ENCODE measurements at places on chromosomes 13 and 19. TPM values are rescaled to one million over a fixed set of nuclear protein-coding genes. Genes with fewer than 3 reads are reported as not detected.

TMEM238 gene
- total RNA-seq: 25.3 TPM

GRCh38 chr13:46137627-46138317 is 32.9 kb upstream of the CPB2 start:
- no peak for DNase-seq

DNA sequence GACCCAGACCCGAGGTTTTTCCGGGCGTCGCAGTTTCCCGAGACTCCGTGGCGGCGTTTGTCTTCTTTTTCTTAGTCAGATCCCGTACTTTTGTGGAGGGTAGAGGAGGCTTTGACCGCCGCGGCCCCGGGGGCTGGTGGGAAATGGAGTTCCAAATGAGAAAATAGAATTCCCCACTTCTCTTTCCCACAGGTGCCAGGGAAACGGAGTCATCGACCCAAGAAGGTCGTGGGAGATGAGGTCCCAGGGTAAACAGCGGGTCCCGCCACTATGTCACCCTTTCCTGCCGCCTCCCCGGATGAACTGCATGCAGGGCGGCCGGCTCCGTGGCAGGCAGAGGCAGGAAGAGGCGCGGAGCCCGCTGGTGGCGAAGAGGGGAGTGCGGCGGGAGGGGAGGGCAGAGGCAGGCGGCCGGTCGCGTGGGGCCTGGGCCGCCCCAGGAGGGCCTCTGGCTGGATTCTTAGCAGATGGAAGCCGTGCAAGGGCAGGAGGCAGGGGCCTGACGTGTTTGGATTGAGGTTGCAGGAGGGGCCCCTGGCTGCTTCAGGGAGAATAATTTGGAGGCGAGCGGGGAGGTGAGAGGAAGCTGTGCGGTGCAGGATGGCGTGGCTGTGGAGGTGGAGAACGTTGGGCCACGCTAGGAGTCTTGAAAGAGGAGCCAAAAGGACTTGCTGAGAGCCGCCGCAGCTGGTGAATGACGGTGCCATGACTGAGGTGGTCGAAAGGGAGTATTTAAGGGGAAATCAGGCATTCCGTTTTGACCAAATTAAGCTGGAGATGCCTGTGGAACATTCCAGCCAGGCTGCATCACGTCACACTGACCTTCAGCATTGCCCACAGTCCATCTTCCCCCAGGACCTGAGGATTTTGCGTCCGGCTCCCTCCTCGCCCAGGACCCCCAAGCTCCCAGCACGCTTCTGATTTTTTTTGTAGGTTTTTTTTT is 11.7 kb downstream of the CYTH2 start:
- peak; percentile 38 for DNase-seq

GRCh38 chr13:50229960-50230661 is 214.9 kb downstream of the KCNRG start:
- peak; percentile 60 for DNase-seq

DNA sequence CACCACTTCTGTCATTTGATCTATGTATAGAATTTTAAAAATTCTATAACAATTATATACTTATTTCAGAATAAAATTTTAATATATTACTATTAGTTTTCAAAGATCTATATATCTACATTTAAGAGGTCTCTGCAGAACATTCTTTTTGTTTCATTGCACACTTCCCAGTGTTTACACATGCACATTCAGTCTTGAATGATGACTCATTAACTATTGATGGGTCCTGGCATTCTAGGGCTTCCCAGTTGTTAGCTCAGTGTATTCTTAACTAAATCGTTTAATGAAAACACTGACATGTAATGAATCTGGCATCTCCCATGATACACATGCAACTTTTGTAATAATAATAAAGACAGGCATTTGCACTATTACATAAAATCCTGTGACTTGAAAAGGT is 324.6 kb downstream of the KLF12 start:
- DNase-seq: no peak

DNA sequence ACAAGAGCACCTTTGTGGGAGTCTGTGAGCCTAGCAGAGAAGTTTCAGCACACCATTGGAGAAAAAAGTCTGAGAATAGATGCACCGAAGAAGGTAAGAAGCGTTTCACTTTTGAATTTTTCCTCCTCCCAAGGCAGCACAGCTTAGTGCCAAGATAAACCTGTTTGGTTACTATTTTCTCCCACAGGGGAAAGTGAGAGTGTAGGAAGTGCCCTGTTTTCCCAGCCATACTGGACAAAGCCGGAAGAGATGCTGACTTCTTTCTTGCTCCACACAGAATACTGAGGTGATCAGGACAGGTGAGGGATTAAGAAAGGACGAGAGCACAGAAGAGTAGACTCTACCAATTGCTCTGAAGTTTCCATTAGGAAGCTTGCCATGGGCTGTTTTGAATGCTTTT is 1011.0 kb upstream of the MIR17HG start:
- no peak for DNase-seq

GRCh38 chr19:49913720-49914119 is 15.3 kb upstream of the ATF5 start:
- DNase-seq: no peak

IL12RB1 gene
- total RNA-seq: 5.4 TPM

DNA sequence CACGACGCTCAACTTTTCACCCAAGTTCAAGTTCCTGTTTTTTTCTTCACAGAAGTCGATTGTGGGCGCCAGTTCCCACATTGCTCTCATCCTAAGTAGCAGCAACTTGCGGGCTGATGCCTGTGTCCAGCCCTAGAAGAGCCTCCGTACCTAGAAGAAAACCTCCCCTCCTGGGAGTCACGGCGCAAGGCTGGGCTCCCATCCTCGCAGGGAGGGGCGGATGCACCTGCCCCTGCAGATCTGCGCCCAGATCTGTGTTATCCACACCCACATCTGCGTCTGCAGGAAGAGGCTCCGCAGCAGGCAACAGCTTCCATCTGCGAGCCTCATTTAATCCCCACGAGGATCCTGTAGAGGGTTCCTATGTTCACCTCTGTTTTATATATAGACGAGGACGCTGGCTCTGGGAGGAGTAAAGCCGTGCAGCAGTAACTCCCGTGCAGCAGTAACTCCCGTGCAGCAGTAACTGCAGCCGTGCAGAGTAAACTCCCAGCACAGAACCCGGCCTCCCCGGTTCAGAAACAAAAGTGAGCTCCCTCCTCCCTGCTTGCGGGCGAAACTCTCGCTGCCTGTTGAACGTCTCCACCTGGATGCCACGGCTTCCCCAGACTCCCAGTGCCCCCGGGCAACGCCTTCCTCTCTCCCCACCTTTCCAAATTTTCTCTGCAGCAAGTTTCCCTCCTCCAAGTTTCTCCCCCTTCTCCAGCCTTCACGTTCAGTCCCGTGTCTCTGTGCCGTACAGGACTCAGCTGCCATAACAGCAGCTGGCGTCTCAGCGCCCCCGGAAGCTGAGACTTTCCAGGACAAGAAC is 23.5 kb upstream of the LAIR1 start:
- peak; percentile 30 for DNase-seq

JAK3 gene
- 7.9 TPM for total RNA-seq

DNA sequence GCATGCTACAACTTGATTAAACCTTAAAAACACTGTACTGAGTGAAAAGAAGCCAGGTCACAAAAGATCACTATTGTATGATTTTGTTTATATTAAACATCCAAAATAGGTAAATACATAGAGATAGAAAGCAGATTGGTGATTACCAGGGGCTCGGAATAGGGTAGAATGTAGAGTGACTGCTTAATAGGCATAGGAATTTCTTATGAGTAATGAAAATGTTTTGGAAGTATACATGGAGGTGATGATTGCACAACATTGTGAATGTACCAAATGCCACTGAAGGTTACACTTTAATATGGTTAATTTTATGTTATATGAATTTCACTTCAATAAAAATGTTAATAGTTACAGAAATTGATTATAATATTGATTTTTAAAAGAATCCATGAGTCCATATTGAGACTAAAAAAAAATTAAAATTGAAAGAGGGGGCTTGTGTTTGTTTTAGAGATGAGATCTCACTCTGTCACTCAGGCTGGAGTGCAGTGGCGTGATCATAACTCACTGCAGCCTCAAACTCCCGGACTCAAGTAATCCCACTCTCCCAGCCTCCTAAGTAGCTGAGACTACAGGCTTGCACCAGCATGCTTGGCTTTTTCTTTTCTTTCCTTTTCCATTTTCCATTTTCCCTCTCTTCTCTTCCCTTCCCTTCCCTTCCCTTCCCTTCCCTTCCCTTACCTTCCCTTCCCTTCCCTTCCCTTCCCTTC is 85.1 kb downstream of the FNDC3A start:
- DNase-seq: no peak

MBD3L3 gene
- not detected for total RNA-seq

DNA sequence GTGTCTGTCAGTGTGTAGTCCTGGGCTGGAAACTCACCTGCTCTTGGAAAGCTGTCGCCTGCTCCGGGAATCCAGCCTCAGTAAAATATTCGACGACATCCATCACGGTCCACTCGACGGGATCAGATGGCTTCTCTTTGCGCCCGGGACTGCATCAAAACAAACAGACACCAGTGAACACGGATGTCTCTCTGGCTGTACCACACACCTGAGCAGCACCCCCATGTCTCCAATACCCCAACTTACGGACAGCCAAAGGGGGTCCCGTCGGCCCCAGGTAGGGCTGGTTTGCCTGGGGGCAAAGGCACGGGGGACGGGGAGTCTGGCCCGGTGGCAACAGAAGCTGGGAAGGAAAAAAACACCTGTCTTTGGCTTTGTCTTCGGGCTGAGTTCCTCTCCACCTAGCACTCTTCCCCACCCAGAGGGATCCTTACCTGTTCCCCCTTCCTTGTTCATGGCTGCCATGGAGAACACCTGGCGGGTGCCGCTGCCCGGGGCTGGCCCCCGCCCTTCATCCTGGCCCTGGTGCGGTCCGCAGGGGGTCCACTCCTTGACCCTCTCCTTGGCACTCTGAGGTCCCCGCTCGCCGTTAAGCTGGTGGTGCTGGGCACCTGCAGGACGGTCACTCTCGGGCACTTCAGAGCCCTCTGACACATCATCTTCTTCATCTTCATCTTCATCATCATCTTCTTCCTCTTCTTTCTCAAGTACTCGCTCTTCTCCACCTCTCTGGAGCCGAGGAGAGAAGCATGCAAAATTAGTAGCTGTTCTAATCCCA is 1.7 kb downstream of the SAMD1 start:
- no peak for DNase-seq

GRCh38 chr13:42899266-42899665 is 92.8 kb downstream of the EPSTI1 start:
- no peak for DNase-seq

NLRP4 gene
- not detected for total RNA-seq

SRRM5 gene
- total RNA-seq: 0.32 TPM

PTPRH gene
- 0.20 TPM for total RNA-seq

DNA sequence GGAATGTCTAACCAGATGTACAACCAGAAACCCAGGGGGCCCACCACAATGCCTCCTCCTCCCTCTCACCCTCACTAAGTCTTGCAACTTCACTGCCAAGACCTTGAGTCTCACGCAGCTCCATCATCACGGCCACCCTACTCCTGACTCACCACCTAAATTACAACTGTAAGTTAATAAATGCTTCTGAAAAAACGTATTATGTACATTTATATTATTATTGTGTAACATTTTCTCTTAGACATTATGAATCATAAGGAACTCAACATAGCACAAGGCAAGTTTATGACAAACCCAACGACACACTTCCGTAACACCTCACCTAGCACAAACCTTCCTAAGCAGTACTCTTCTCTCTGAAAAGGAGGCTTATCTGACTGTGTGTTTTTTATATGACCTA is 20.7 kb downstream of the MIPEP start:
- no peak for DNase-seq

ZNF724 gene
- 4.7 TPM for total RNA-seq

GRCh38 chr19:18431351-18432197 is 6.4 kb downstream of the ISYNA1 start:
- DNase-seq: no peak

DNA sequence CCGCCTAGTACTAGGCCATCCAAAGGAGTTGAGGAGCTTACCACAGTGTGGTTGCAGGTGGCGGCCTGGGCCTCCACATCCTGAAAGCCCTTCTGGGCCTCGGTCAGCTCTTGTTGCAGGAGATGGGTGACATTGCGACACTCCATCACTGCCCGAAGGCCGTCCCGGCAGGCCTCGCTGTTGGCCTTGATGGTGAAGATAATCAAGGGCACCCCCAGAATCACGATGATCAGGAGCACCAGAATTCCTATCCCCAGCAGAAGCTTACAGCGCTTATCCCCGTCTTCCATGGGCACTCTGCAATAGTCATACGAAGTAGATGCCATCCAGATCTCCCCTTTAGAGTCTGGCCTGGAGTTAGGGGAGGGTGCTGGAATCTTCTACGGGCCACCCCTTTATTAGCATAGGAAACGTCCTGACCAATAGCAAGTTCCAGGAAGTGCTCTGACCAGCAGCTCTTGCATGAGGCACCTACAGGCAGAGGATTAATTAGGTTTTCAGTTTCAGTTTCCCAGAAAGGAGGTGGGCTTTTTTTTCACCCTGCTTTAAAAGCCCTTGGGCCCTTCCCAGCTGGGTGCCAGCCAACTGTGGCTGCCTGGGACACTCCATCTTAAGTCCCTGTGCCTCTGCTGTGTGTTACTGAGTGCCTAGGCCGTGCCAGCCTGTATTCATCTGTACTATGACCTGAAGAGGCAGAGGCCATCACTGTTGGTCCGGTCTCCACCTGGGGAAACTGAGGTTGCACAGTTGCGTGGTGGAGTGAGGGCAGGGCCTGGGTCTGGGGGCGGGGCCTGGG is at the start of gene BST2:
Gene BST2, minus strand, starts transcription at position 381 of the 796 bp plus-strand sequence. Its CDS starts 55 bp downstream, at position 326.
- peak; percentile 87 for DNase-seq

FGF22 gene
- total RNA-seq: 0.29 TPM

GGACT gene
- 4.3 TPM for total RNA-seq

SF3A2 gene
- total RNA-seq: 50.1 TPM

CGB3 gene
- not detected for total RNA-seq

SLC8A2 gene
- 0.06 TPM for total RNA-seq

GRCh38 chr19:10292789-10293636 is 3.3 kb downstream of the ICAM5 start:
- no peak for DNase-seq

DNA sequence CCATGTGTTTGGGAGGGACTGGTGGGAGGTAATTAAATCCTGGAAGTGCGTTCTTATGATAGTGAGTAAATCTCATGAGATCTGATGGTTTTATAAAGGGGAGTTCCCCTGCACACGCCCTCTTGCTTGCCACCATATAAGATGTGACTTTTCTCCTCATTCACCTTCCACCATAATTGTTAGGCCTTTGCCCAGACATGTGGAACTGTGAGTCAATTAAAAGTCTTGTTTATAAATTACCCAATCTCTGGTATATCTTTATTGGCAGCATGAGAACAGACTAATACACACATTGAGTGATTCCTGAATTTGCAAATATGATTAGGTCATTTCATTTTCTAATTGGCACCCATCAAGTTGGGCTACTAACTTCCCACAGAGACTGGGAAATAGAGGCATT is 977.2 kb downstream of the SLITRK1 start:
- DNase-seq: no peak

RAB20 gene
- total RNA-seq: 36.2 TPM

Data from left lung (tissue), 14 donors.